M059J (cell line): ENCODE measurements at places on chromosomes 11 and 22. TPM values are rescaled to one million over a fixed set of nuclear protein-coding genes. Genes with fewer than 3 reads are reported as not detected.

DNA sequence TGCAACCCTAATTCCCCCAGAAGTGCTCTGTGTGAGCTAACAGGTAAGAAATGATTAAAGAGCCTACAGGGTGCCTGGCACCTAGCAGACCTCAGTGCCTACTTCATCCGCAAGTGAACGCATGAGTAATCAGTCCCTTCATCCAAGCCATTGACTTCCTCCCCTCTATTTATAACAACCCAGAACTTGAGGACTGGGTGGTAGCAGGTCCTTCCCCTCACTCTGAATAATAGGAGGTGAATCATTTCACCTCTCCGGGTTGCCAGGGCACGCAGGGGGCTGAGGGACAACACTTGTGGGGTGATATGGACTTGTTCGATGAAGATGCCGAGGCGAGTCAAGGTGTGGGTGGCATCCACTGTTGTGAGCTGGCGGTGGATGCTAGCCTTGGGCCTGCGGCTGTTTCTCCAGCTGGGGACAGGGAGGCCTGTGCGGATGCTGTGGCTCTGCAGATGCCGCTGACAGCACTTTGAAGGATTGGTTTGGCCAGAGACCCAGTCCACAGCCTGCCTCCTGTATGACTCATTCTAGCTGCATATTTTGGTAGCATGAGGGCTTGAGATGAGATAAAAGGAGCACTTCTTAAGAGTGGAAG is 11.7 kb upstream of the SORL1-AS1 start:
- DNase-seq = peak; percentile 97

DNA sequence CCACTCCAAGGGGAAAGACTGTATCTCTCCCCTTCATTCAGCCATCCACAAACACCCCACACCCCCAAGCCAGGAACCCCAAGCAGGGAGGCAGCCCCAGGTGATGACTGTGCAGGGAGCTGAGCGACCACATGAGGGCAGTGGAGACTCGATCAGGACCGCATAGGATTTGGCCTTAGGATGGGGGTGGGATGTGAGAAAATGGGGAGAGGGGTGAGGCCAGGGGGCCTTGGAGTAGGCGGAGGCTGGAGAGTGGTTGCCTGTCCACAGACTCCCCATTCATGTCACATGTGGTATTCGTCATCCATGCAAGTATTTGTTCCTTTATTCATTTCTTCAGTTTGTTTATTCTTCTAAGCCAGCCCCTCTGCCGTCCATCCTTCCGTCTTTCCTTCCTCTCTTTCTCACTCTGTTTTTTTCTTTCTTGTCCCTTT is 2.7 kb upstream of the RHOD start:
- DNase-seq = peak; percentile 64

DNA sequence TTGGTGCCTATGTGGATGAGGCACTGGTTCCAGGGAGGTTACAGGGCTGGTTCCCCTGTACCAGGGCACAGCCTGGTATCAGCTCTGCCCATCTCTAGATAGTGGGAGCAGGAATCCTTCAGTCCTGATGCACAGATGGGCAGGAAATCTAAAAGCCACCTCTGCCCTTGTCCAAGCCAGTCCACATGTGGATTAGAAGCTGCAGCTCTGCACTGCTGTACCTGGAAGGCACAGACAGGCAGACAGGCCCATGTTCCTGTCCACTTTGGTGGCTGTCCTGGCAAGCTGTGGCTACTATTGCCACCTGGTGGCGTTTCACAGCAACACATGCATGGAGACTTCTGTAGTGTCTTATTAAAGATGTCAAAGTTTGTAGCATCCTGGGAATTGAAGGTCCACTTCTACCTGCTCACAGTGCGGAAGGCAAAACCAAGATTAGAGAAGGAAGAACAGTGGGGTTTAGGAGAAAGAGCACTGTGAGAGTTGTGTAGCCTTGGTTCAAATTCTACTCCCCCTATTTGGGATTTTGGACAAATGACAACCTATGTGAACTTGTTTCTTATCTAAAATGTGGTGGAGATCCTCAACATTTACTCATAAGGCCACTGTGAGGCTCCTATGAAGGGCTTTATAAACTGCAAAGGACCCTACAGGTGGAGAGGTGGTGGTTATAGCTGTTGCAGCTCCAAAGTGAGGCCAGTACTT is 30.1 kb downstream of the NAV2 start:
- peak; percentile 78 for DNase-seq

- DNase-seq = no peak
Measured at GRCh38 chr11:70383664-70384565, 14.4 kb upstream of the CTTN start.

Gene H19
- 0.17 TPM in 1 of 2 replicates, not detected in the other for total RNA-seq

Gene FREY1
- total RNA-seq = 0.96 TPM in 1 of 2 replicates, not detected in the other
